ENCODE measurements at places on chromosomes 6 and 20. TPM values are rescaled to one million over a fixed set of nuclear protein-coding genes. Genes with fewer than 3 reads are reported as not detected.

GRCh38 chr6:22756365-22756764, 187.0 kb downstream of the HDGFL1 start:
- DNase-seq: no peak

DNA sequence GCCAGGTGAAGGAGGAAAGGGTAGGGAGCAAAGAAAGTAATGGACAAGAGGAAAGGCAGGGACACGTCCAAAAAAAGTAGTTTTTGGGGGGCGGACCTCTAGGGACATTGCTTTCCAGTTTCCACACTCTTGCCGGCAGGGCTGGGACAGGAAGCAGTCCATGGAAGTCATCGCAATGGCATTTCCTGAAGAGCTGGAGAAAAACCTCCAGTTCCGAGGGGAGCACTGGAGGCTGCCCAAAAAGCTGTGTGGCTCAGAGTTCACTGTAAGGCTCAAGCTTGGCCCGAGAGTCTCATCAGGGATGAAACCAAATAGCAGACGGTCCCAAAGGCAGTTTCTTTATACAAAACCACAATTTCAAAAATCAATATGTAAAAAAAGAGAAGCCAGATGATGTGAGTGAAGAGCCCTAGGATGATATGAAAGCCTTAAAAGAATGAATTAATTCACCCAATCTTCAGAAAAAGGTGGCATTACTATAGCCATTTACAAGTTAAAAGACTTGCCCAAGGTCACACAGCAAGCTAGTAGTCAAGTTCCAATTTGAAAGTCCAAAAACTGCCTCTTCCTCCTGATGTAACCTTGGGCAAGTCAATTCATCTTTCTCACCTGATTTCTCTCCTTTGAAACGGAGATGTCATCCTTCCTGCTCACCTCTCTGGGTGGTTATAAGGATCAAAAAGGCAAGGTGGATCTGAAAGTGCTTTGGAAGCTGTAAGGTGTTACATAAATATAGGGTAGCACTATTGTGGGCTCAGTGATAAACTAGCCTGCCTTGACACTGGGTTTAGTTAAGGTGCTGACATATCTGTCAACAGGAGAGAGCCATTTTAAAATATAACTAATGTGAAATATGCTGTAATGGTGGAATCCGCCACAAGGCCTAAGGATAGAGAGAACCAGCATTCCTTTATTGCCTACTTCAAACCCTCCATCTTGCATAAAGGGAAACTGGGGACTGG, 9.1 kb downstream of the BCL2L1 start:
- DNase-seq: peak; percentile 92

DNA sequence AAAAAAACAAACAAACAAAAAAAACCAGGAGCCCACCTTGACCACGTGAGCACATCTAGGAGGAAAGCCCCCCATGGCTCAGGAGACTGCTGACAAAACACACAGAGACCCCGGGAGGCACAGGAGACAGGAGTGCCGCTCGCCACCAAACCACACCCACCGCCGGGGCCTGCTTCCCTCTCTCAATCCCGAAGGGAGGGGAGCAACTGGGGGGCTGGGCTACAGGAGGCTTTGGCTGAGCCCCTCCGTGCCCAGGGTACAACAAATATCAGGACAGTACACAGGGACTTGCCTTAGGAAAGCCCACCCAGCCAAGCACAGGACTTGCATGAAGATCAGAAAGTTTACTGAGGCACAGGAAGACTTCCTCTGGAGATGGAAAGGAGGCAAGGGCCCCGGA, 102.5 kb downstream of the TAF4 start:
- DNase-seq: no peak

GRCh38 chr20:6739406-6739805, 28.1 kb upstream of the BMP2 start:
- DNase-seq: no peak

- no peak for DNase-seq
Measured at GRCh38 chr20:56433221-56433879, 21.3 kb downstream of the CASS4 start.

- peak; percentile 61 for DNase-seq
Measured at GRCh38 chr20:61949363-61949713, 116.3 kb downstream of the TAF4 start.

DNA sequence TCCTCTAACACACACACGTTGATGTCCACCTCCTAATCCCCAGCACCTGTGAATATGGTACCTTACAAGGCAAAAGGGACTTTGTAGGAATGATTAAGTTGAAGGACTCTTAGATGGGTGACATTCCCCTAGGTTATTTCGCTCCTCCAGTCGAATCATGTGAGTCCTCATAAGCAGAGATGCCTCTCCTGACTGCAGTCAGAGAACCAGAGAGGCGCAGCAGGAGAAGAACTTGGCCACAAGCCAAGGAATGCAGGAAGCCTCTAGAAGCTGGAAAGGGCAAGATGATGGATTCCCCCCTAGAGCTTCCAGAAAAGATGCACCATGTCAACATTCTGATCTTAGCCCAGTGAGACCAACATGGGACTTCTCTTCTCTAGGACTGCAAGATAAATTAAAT, 133.1 kb upstream of the PTPRT start:
- DNase-seq: no peak

DNA sequence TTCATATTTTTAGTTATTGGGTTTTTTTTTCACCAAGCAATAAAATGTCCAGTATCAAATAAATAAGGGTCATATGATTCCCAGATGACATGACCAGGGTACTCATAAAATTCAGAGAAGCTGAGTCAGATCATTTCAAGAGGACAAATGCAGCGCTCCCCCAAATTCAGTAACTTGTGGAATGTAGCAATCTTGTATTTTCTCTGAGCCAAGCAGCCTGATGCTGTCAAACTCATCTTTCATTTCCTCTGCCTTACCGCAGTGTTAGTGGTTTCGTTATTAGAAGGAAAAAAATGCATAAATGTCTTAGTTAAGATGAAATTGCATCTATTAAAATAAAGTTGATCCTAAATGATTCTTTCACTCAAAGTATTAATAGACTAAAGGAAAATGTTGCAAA, 57.8 kb upstream of the EDN1 start:
- DNase-seq: no peak

DNA sequence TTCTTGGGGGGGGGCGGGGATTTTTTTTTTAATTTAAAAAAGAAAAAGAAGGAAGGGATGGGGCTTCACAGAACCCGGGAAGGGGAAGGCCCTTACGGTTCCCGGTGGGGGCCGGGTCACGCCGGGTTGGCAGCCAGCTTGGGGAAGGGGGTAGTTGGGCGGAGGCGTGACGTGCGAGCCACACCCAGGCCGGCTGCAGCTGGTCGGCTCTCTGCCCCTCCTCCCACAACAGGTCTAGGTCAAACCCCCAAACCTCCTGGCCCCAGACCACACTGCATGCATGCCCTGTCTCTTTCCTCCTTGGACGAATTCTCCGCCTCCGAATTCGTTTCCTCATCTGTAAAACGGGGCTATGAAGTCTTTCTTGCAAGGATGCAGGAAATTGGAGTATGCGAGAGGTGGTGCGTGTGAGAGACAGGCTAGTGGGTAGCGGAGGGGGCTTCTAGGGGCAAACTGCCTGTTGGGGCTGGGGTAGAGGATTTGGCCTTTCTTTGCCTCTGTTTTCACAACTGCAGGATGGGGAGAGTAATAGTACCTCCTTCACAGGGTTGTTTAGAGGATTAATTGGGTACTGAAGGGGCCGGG, 828 bp downstream of the HCK start:
- peak; percentile 75 for DNase-seq

DNA sequence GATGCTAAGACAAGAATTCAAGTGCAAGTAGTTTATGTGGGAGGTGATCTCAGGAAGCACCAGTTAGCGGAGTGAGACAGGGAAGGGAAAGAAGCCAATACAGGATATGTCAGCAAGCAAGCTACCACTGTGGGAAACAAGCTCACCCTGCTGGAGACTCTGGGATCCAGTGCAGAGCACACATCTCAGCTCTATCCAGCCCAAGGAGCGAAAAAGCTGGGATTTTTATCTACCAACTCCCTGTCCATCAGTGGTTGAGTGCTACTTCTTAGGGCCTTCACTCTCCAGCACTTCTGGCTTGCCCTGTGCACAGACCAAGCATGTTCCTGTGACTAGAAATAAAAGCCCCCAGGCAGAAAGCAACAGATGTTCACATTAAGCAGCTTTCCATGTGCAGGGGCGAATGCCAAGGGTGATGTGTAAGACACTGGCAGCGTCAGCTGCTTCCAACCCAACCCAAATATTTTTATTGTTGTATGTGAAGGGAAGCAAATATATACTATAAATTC, 10.8 kb upstream of the RNF24 start:
- DNase-seq: no peak

GRCh38 chr20:46027245-46027853, 1.7 kb upstream of the SLC12A5 start:
- no peak for DNase-seq

- no peak for DNase-seq
Measured at GRCh38 chr20:59600472-59600871, 3.9 kb upstream of the PHACTR3 start.

- peak; percentile 89 for DNase-seq
Measured at GRCh38 chr20:19973961-19974629, 43.1 kb upstream of the NAA20 start.

DNA sequence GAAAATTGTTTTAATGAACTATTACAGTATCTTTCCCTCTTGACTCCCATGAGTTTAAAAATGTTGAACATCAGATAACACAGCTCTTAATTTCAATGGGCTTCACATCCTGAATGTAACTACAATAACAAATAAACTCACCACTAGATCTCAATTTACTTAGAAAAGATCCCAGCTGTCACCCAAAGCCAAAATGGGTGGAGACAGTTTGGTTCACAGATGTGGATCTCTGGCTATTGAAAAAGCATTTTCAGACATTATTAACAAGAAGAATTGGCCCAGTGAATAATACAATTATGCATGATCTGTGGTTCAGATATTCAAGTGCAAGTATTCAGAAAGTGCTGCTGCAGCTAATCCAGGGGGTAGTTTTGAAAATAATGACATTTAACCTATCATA, 184.7 kb upstream of the RALGAPA2 start:
- no peak for DNase-seq

DNA sequence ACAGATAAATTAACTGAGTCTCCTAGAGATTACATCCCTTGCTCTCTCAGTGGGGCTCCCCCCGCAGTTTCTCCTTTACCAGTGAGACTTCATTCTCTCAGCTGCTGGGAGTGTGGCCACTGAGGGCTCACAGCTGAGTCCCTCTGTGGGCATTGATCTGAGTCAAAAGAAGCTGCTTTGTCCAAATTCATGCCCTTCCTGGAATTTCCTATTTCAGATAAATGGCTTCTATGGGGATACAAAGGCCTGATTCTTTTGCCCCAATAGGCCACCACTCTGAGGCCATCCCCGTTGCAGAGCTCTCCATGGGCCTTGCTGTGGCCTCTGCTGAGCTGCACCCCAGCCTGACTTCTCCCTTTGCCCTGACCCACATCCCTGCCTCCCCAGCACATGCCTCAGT, 10.0 kb downstream of the CST5 start:
- no peak for DNase-seq

DNA sequence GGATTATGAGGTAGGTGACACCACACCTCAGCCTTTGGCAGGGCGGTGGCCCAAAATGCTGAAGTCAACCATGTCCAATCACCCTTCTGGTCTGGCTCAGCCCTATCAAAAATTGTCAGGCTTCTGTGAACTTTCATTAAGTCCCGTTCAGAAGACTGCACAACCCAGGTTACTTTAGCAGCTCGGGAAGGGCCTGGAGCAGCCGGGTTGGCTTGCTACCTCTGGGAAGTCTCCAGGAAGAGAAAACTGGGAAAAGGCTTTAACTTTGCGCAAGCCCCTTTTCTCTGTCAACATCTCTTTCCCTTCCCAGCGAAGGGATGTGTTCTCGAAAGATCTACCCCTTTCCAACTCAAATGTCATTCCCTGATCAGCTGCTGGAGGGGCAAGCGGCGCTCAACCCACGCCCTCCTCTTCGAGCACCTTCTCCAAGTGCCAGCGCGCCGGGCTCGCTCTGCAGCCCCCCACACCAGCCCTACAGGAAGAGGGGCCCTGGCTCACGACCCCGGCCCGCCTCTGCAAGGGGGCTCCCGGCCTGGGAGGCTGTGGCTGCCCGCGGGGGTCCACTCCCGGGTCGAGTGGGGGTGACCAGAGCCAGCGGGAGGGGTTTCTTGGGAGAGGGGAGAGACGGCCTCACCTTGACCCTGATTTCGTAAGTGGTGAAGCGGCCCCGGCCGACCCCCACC, 573 bp downstream of the SNX3 start:
- peak; percentile 83 for DNase-seq

DNA sequence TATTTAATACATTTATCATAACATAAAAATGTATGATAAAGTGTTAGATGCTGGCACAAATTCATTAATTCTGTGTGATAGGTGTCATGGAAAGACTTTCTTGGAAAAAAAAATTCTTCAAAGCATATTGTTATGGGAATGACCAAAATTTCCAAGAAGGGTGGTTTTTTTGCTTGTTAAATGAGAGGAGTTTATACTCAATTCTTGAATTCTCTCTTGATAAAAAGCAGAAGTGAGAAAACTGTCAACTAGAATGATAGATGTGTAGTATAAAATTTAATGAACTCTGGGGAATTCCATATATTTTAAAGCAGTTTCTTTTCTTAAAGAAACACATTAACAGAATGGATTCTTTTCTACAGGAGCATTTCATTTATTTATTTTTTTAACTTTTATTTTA, 62.0 kb upstream of the SNAP91 start:
- no peak for DNase-seq

DNA sequence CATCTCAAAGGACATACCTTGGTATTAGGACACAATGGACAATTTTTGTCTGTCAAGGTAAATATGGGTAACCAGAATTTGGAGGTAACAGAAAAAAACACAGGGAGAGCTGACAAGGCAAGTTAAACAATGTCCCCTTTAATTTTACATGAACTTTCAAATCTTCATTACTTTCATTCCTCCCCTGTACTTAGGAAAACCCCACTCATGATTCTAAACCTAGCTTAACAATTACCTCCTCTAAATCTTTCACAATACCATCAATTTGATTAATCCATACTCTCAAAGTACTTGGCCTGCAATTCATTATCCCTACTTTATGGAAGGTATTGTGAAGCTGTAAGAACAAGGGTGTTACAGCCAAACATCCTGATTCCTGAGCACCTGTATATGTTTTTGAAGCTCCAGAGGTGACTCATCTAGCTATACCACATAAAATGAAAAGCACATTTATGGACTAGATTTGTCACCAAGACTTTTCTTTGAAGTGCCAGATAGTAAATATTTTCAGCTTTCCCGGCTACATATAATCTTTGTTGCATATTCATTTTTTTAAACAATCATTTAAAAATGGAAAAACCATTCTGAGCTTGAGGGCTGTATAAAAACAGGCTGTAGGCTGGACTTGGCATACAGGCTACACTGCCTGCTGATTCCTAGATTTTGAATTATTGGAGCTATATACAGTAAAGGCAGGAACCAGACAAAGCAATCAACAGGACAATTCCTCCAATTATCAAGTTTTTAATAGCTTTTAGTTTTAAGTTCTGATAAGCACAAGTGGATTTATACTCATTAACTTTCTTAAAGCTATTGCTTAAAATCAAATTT, 22.9 kb downstream of the DEK start:
- no peak for DNase-seq

- no peak for DNase-seq
Measured at GRCh38 chr6:100237821-100238220, 226.9 kb downstream of the SIM1 start.

GRCh38 chr6:31972709-31973350, 892 bp upstream of the DXO start:
- no peak for DNase-seq

LIME1 gene
- total RNA-seq: 19.9 TPM

RIMS4 gene
- total RNA-seq: 0.62 TPM

CENPQ gene
- 3.8 TPM for total RNA-seq

VWA7 gene
- total RNA-seq: 1.8 TPM

DACT2 gene
- total RNA-seq: 19.9 TPM

SAMD3 gene
- not detected for total RNA-seq

C6orf58 gene
- total RNA-seq: not detected

TTK gene
- 2.2 TPM for total RNA-seq

LKAAEAR1 gene
- total RNA-seq: not detected

C6orf120 gene
- total RNA-seq: 19.4 TPM

ARFRP1 gene
- total RNA-seq: 30.2 TPM
